Cerebellar nuclear complex (tissue), 1 donor: ENCODE measurements at places on chromosomes 12 and 14.

- DNase-seq = no peak
Measured at GRCh38 chr12:132658149-132658894, 28.8 kb downstream of the POLE start.

DNA sequence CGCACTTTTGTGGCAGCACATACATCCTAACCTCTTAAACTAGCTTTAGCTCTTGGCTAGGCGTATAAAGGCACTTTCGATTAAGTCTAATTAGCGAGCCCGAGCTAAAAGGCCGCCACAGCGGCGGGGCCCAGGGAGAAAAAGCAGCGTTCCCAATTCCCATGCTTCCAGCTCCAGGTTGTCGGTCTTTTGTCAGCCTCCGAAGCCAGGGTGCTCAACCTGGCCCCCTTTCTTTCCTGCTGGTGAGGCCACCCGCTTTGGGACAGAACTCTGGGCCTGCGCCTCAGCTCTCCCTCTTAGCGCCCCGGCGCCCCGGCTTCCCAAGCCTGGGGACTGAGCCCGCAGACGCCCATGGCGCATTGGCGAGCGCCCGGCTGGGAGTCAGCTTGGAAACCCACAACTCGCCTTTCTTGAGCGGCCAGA, 33.3 kb upstream of the TBX5 start:
- no peak for DNase-seq

GRCh38 chr14:96803958-96804357, 6.8 kb downstream of the VRK1 start:
- DNase-seq = no peak

DNA sequence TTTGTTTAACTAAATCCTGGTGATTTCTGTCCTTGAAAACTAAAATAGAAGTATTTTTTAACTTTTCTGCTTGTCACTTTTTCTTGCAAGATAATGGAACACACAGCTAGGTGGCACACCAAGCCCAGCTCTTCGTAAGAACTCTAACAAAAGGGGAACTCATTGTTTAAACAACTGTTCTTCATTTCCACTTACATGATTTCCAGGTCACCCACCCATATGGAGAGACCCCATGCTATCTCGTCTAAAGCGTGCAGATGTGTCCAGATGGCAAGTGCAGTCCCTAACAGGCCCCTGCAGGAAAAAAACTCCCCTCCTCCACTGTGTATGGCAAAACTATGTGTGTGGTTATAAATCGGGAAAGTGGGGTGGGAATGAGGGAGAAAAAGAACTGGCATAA, 43.3 kb upstream of the NT5DC3 start:
- no peak for DNase-seq

DNA sequence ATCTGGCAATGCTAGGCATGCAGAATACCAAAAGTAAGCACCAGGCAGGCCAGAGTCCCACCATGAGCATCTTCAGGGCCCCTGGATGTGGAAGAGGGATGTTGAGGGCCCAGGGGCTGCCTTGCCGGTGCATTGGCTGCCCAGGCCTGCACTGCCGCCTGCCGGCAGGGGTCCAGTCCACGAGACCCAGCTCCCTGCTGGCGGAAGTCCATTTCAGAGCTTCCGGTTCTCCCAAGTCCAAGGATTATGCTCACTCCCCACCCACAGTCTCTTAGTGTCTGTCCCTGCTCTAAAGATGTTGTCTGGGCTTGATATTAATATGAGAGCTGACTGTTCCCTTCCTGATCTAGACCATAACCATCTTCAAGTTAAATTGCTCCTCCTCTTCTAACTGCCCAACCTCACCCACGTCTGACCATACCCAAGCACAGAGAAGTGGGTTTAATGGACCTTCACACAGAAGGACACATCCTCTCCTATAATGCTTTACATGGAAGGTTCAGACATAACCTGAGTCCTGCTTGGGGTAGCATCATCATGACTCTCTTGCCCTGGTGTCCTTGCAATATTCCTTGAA, 117.4 kb downstream of the DAD1 start:
- DNase-seq = no peak

DNA sequence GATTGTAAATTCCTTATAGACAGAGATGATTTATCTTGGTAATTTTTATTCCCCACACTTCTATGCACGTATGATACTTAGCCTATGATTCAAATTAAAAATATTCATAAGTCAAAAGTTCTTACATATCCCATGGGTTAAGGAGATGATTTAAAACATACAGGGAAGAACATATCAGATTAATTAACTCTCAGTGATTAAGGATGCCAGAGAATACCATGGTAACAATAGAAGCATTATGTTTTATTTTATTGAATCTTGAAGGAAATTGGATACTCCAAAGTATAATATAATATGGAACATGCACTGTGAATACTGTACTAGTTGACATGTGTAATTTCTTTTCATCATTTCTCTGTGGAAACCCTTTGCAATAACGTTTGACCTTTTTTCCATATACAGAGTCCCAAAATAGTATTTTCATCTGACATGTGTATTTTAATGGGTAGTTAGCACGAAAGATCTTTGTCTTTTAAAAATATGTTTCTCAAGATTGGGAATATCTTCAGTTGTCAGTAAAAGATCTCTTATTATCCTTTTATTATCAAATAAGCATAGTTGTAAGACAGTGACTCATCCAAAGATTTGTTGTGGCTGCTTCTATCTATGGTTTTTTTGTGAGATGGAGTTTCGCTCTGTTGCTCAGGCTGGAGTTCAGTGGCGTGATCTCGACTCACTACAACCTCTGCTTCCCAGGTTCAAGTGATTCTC, 166.7 kb downstream of the RAD51B start:
- no peak for DNase-seq

DNA sequence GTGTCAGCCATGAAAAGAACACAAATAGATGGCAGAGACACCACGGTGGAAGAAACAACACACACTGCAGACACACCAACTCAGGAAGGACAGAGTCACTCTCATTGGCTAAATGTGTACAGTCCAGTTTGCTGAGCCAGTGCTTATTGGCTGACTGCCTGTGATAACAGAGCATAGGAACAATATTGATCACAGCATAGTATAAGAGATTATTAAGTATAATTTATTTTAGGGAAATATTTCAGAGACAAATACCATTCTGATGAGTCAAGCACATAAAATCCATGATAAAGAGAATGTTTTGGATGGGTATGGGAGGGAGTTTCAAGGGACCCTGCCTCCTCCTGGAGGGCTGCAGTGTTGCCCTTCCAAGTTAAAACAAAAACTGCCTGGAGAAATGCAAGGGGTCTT, 50.9 kb downstream of the BTG1 start:
- DNase-seq = no peak

DNA sequence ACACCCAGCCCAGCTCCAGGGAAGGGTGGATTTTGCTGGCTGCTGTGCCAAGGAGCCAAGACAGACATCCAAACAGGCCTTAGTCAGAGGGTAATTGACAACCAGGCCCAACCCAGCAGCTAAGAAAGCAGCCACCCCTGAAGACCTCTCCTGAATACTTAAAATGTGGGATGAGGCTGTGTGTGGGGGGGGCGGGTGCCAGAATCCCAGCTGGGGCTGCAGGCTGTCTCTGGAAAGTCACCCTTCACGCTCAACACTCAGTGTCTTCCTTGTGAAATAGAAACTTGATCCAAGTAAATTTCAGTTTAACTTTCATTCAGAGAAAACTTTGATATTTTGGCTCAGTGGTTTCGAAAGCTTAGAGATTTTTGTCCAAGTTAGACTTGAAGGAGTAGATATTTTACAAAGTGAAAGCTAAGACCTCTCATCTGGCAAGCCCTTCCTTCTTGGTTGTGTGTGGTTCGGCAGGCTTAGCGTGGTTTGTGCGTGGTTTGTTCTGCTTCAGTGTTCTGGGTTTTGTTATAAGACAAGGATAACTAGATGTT, 5.1 kb downstream of the PAPLN start:
- no peak for DNase-seq

GRCh38 chr12:77493302-77494168, 337.2 kb upstream of the NAV3 start:
- no peak for DNase-seq

- no peak for DNase-seq
Measured at GRCh38 chr12:74776378-74776777, 238.7 kb downstream of the ATXN7L3B start.

DNA sequence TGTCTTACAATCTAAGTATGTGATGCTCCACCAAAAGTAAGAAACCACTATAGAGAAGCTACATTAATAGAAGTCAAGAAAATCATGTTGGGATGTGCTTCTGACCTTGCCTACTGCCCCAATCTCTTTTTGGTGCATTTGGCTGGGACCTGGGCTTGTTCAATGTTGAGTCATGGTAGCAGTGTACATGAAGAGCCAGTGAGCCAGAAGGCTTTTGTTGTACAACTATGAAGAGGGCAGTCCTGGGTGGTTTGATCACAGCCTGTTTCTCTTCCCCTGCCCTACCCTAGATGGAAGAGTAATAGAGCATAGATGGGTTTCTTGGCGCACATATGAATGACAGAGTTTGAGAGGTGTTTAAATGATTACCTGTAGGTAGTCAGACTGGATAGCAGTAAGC, 56.4 kb downstream of the UBR7 start:
- no peak for DNase-seq

- DNase-seq = no peak
Measured at GRCh38 chr12:131672941-131673887, 37.7 kb upstream of the SFSWAP start.

- no peak for DNase-seq
Measured at GRCh38 chr12:20268771-20269170, 99.6 kb upstream of the PDE3A start.

GRCh38 chr14:97280526-97280925, 483.3 kb downstream of the VRK1 start:
- DNase-seq = no peak

DNA sequence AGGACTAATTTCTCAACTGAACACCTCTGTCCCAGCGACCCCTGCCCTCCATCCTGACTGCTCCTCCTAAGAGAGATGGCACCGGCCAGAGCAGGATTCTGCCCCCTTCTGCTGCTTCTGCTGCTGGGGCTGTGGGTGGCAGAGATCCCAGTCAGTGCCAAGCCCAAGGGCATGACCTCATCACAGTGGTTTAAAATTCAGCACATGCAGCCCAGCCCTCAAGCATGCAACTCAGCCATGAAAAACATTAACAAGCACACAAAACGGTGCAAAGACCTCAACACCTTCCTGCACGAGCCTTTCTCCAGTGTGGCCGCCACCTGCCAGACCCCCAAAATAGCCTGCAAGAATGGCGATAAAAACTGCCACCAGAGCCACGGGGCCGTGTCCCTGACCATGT, 756 bp downstream of the RNASE7 start:
- DNase-seq = no peak

DNA sequence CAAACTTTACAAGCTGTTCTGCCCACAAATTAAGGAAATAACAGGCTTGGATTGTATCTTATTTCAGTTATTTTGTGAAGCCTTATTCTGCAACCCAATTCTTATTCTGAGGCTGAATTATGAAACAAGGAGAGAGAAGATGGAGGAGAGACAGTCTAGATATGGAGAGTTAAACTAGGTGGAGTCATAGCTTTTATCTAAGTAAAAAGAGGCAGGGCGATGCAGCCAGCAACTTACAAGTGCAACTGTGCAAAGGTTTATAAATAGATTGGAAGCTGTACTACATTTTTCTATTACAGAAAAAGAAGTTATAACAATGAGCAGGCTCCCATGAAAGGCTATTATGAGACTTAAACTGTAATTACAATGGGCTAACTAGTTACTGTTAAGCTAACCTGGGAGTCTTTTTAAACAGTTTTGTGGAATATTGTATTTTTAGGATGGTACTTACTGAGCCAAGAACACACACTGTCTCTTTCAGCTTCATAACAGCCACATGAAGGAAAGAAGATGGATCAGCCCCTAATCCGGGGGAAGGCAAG, 22.4 kb downstream of the NID2 start:
- DNase-seq = no peak

GRCh38 chr14:31677630-31678029, 116.4 kb downstream of the NUBPL start:
- no peak for DNase-seq

DNA sequence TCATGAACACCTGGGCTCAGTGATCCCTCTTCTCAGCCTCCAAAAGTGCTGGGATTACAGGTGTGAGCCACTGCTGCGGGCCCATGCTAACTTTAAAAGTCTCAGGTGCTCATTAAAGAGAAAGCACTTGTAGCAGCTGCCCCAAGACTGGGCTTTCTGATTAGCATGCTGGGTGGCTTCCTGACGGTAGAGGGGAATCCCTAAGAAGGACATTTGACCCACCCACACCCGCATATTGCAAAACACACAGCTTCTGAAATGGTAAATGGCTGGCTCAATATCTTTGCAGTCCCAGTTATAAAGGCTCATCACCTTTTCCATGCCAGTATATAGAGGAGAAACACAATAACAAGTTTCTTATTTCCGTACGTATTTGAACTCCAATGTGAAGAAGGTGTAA, 19.3 kb upstream of the BICD1 start:
- DNase-seq = no peak

GRCh38 chr12:67078957-67079356, 190.2 kb upstream of the CAND1 start:
- no peak for DNase-seq

- DNase-seq = no peak
Measured at GRCh38 chr12:71748081-71748850, 6.4 kb upstream of the RAB21 start.

DNA sequence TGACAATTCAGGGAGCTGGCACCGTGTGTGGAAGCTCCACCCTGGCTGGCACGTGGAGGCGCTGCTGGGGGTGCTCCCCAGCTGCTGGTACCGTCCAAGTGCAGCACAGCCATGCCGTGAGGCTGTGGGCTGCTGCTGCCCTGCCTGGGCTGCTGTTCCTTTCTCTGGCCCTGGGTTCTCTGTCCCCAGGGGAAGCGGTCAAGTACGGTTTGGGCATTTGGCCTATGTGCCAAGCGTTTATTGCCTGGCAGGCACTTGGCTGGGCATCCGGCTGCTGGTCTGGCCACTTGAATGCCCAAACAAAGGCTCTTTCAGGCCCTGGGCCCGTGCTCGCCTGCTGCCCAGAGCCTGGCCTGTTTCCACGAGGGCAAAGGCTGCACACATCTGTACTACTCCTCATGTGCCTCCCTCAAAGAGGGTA, 39.6 kb downstream of the RHOF start:
- no peak for DNase-seq

DNA sequence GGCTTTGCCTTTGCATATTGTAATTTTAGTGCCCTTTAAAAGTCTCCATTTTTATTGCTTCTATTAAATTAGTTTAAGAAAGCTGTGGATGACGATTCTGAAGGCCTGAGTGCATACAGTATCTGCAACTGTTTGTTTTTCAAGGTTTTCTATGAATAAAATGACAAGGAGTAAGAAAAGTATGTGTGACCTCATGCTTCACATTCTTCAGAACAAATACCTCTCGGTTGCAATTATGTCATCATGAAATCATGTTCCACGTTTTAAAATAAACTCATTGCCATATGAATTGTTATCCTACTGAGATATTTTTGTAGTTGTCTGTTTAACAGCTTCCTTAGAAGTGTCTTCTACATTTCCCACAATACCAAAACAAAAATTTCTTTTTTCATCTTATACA, 374.6 kb downstream of the MDGA2 start:
- DNase-seq = no peak

DNA sequence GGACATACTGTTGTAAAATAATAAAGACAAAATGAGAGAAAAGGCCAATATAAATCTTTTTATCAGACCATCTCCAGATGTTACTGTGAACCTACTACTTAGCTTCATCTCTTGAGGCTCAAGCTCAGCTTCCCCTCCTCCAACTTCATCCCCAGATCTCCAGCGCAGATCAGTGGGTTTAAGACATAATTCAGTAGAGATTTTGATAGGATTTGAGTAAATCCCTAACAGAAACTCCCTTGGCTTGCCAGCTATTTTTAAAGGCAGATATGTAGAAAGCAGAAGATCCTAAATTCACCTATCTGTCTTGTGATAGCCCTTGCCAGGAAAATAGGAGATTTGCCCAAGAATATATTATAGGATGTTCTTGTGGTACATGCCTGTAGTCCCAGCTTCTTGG, 236.7 kb downstream of the FBXL14 start:
- no peak for DNase-seq
